ENCODE measurements at places on chromosomes 12 and 14.

DNA sequence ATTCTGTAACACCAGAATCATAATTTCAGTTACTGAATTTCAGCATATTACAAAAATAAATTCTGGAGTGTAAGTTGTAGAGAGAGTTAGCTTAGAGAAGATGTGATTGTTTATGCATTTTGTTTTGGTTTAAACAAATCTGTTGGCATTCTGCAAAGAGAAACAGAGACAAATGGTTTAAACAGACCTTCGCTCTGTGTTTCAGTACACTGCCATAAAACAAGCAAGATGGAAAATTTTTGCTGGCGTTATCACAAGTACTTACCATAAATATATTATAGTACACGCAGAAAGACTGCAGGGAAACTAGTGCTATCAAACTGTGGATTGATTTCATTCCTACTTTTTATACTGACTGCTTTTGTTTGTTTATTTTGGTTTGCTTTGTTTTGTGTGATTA is 850.3 kb upstream of the FOXG1 start:
- DNase-seq, result no peak

- DNase-seq, result no peak
Observed at GRCh38 chr12:130849561-130850417, 10.7 kb upstream of the STX2 start.

GRCh38 chr12:103944964-103945363 is 14.8 kb downstream of the HSP90B1 start:
- DNase-seq, result no peak

- DNase-seq, result no peak
Observed at GRCh38 chr14:105313381-105314286, 914 bp upstream of the PACS2 start.

GRCh38 chr12:26153421-26154154 is 28.8 kb upstream of the BHLHE41 start:
- DNase-seq, result no peak

- DNase-seq, result no peak
Observed at GRCh38 chr14:99737451-99737951, 53.4 kb downstream of the CYP46A1 start.

- DNase-seq, result no peak
Observed at GRCh38 chr12:68804657-68805591, 3.1 kb upstream of the MDM2 start.

- no peak for DNase-seq
Observed at GRCh38 chr14:65110525-65110924, 8.2 kb upstream of the MAX start.

GRCh38 chr12:109163167-109163566 is 46.8 kb downstream of the ACACB start:
- no peak for DNase-seq

DNA sequence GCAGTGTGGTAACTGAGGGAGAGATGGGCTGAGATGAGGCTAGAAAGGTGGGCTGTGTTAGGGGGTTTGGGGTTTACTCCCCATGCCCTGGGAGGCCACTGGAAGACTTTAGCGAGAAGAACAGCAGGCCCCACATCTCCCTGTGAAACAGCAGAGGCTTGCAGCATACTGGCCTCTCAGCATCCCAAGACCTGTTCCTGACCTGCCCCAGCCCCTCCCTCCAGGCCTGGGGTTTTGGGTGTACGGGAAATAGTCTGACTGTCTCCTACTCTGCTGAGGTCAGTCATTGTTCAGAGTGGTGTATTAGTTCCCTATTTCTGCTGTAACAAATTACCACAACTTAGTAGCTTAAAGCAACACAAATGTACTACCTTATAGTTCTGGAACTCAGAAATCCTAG is 103.5 kb upstream of the HIF1A start:
- DNase-seq, result no peak

GRCh38 chr12:45768194-45768593 is 38.7 kb downstream of the ARID2 start:
- no peak for DNase-seq

- DNase-seq, result no peak
Observed at GRCh38 chr12:54587315-54587873, 1.1 kb downstream of the PPP1R1A start.

GRCh38 chr14:50087341-50088116 is 28.8 kb downstream of the VCPKMT start:
- no peak for DNase-seq

DNA sequence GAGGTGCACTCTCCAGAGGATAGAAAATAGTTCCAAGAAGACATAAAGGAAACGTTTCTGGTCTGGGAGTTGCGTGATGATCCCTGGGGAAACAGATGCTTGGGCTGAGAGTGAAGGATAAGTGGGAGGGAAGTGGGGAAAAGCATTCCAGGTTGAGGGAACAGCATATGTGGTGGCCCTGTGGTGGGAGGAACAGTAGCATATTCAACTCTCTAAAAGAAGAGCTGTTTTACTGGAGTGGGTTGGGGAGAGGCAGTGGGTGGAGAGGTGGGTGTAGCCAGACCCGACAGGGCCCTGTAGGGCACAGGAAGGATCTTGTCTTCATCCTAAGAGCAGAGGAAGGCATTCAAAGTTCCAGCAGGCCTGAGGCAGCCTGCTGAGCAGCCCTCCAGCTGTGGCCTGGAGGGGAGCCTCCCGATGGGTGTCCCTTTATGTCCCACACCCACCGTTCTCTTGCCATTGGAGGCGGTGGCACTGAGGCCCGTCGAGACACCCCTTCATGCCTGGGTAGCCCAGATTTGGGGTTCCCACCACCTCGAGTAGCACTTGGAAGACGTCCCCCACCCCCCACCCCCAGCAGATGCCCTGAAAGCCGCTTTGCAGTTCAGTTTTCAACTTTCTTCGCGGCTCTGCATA is 310.5 kb upstream of the FKBP4 start:
- DNase-seq, result no peak

DNA sequence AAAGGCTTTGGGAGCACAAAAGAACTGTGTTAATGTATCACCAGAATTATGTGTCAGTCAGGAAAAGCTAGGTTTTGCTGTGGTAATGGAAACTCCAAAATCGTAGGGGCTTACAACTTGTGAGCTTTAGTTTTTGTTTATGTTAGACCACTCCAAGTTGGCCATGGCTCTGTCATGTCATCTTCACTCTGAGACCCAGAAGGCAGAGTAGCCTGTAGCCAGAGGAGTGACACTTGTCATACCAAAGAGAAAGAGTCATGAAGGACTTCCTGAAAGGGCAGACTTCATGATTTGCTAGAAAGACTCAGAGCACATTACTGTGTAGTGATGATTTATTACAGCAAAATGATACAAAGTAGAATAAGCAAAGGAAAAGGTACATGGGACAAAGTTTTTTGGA is 133.6 kb upstream of the SSTR1 start:
- no peak for DNase-seq

- DNase-seq, result no peak
Observed at GRCh38 chr14:100573002-100573756, 14.0 kb downstream of the BEGAIN start.

DNA sequence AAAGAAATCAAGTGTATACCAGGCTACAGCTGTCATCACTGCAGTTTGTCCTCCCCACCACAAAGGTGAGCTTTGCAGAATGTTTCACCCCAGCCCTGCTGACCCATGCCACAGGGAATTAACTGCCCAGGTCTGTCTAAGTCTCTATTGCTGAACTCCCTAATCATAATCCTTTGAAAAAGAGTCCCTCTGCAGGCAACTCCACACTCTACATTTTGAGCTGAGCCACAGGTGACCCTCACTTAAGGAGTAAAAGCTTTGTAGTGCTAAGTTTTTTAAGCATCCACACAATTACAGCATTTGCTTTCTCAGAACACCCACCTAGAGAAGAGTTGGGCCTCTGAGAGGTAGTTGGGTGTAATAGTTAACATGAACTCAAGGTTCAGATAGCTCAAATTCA is 90.0 kb downstream of the C12orf50 start:
- DNase-seq, result no peak

DNA sequence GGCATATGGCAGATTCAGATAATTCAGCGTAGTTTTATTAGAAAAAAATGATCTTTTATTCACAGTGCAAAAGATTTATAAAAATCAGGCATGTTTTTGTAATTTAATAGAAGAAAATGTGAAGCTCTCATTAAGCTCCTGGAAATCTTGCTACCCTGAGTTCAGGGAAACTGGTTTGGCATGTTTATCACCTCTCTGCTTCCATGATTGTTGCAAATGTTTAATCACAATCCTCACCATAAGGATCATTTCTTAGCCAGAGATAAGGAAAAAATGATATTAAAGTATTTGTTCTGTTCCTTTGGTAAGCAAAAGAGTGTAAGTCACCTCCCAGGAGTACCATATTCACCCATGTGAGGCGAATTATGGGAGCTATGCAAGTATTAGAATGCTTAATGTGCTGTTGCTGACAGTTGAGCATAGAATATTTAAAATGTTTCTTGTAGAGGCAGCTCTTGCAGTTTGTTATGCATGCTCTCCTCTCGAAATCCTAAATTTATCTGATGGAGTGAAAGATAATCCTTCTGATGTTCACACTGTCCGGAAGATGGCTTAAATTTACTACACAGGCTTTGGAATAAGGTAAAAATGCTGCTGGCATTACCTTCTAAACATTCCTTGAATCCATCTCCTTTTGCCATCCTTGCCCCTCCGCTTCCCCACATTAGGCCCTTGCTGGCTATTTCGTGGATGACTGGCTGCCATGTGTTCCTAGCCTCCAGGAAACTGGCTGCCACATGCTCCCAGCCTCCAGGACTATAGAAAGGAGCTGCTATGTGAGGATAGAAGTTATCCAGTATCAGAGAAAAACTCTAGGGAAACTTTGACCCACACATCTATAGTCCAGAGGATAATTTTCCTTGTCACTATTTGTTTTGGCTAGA is 115.8 kb upstream of the CCDC198 start:
- no peak for DNase-seq

DNA sequence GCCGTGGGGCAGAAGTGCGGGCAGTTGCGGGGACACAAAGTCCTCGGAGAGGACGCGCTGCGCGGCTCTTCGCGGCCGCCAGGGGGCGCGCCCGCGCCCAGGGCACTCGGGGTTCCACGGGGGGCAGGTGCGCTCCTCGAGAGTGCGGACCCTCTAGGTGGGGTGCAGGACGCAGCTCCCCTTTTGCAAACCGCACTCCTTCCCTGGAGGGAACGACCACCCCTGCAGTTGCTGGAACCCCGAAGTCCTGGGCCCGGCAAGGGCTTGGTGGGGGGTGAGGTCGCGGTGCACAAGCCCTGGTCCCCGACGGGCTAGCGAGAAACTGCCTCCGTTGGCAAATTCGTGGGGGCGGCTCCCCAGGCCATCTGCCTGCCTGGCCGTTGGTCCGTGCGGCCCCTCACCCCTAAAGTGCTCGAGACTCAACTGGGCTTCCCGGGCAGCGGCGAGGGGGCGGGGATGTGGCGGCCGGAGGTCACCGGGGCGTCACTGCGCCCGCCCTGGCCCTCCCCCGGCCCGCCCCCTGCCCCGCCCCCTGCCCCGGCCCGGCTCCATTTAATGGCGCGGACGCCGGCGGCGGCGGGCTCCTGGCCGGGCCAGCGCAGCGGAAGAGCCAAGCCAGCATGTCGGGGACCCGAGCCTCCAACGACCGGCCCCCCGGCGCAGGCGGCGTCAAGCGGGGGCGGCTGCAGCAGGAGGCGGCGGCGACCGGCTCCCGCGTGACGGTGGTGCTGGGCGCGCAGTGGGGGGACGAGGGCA is at the start of gene ADSS1:
Gene ADSS1 (plus strand): TSS at position 579 of the 756 bp plus-strand sequence. CDS start 42 bp downstream, at position 621.
- DNase-seq, result peak; percentile 83

DNA sequence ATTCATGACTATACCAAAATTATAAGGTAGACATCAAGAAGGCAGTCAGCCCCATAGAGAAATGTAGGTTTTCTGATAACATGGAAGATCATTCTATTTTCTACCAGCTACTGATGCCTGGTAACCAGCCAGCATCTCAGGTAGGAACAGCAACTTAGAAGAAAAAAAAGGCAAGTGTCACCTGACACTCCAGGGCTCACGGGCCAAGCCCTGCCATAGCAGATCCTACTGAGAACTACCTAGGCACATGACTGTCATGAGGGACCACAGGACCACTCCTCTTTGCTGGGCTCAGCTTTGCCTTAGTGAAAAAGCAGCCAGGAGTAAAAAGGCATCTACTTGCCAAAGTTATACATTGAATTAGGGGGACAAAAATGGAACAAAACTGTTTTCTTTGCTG is 33.4 kb downstream of the CORO1C start:
- DNase-seq, result no peak

DNA sequence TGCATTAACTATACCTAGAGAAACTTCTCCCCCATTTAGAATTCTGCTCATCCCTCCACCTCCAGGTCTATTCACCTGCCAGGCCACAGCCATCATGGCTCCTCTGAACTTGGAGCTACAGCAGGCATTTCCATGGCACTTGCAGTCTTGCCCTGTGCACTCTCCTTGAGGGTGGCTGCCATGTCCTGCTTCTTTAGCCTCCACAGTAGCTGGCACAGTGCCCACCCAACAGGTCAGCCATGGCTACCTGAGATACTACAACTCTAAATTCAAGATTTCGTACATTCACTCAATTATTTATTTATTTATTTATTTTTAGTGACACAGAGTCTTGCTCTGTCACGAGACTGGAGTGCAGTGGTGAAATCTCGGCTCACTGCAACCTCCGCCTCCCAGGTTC is 46.5 kb downstream of the GCH1 start:
- DNase-seq, result no peak

DNA sequence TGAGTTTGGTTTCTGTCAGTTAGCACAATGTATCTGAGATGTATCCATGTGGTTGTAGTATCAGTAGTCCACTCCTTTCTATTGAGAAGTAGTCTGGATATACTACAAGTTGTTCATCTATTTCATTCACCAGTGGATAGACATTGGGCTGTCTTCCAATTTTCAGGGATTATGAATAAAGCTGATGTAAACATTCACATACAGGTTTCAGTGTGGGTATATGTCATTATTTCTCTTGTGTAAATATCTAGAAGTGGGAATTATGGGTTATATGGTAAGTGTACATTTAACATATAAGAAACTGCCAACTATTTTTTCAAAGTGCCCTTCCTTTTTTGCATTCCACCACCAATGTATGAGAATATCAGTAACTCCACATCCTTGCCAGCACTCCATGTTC is 35.9 kb downstream of the PHLDA1 start:
- DNase-seq, result no peak

DNA sequence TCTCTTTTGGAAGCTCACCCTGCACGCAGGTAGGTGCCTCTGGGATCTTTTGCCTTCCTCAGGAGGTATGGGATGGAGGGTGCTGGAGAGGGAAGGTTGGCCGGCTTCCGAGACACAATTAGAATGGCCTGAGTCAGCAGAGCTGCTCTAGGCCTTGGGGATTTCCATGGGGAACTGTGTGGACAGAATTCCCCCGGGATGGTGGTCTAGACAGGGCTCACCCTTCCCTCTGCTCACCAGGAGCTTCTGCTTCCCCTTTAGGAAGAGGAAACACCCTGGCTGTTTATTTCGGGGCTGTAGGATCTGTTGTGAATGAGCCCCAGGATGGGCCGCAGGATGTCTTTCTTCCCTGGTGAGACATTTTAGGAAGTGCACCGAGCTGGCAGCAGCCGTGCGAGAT is 43.7 kb upstream of the TMED10 start:
- no peak for DNase-seq

GRCh38 chr12:129483111-129483893 is 420.5 kb downstream of the TMEM132D start:
- no peak for DNase-seq
